HS-5 (cell line): ENCODE measurements at places on chromosomes 16 and 17.

DNA sequence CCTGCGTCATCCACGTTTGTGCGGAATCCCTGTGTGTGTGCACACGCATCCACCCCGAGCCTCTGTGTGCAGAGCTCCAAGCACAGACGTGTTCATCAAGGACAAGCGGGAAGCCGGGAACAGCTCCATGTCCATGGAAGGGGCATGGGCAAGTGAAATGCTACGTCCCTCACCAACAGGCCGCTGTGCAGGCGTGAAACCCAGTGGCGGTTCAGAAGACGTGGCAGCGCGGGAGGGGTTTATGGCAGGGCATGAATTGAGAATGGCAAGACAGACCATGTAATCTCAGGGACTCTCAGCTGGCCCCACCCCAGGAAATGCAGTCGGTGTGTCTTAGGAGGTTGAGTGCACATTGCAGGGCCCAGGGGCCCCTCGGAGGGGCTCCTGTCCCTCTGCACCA, 52.7 kb downstream of the TBC1D16 start:
- no peak for DNase-seq

DNA sequence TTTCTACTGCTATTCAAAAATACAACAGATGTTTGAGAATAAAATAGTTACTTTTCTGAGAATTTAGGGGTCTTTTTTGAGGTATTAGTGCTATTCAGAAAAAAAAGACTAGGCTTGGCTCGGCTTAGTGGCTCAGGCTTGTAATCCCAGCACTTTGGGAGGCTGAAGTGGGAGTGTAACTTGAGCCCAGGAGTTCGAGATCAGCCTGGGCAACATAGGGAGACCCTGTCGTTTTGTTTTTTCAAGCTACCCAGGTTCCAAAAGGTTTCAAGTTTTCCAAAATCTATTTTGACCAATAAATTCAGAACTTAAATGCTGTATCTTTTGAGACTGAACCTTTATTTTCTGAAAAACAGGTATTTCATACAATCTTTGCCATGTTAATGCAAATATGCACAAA, 3.2 kb upstream of the ARL6IP1 start:
- no peak for DNase-seq

DNA sequence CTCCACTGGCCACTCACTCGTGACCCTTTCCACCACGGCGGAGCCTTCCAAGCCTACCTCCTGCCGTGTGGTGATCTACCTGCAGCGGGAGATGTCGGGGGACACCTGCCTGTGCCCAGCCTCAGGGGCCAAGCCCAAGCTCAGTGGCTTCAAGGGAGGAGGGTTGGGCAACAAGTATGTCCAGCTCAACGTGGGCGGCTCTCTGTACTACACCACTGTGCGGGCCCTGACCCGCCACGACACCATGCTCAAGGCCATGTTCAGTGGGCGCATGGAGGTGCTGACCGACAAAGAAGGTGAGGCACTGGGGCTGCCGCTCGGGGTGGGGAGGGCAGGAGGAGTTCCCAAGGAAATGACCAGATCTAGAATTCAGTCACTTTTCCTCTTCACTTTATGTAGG, 3.9 kb downstream of the TNFAIP1 start:
- DNase-seq = no peak

- DNase-seq = no peak
Observed at GRCh38 chr17:69620363-69620762, 205.9 kb downstream of the MAP2K6 start.

DNA sequence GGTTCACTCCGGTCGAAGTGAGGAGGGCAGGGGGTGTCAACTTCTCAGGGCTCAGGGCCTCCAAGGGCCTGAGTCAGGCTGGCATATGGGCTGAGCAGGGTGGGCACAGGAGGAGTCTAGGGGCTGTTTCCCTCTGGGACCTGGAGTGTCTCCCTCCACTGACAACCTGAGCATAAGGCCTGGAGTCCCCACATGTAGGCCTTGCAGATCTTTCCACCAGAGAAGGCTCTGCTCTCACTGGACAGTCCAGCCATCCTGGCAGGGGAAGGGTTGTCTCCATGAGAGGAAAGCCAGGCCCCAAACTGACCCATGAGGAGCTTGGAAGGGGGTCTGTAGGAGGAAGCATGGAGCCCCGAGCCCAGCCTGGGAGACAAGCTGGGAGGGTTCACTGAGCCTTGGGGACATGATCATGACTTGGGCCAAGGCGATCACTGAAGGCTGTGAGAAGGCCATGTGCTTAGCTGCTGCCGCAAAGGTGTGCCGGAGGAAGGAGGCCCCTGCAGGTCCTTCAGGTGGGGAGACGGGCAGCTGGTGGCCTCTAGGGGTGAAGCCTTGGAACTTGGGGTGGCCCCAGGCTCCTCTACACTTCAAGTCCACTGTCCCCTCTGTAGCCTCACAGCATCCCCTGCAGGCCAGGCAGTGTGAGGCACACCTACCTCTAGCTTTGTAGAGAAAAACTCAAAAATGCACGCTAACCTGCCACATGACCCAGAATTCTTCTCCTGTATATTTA, 9.9 kb downstream of the CMTM2 start:
- no peak for DNase-seq

- no peak for DNase-seq
Observed at GRCh38 chr16:5036228-5037156, 2.8 kb upstream of the NAGPA start.

GRCh38 chr16:71311553-71312158, 22.5 kb upstream of the CMTR2 start:
- no peak for DNase-seq

DNA sequence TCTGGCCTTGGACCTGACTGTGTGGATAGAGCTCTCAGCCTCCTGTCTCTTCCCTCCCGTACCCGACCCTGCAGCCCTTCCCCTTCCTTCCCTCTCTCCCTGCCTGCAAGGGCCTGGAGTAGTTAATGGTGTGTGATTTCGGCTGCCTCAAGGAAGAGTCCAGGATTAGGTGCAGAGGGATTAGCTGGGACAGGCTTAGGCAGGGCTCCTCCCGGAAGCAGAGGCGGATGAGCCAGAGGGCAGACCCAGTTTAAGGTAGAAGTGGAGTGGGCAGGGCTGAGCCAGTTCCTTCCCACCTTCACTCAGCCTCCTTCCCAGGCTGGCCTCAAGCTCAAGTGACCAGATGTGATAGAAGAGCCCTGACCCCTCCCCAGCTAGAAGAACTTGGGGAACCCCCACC, 16.8 kb downstream of the GUCY2D start:
- DNase-seq = no peak

DNA sequence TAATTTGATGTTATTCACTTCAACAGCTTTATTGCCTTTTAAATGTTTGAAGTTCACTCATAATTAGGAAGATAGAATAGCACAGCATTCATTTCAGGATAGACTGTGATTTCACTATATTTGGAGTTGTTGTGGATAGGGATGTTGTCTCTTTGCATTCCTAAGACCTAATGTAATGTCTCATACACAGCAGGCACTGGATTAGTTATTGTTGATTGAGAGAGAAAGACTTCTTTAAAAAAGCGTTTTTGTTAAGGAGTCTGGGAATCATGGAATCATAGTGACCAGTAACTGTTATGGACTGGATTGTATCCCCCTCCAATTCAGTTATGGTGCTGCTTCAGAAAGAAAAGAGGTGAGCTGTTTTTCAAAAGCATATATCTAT, 122.0 kb downstream of the USP22 start:
- DNase-seq = no peak

DNA sequence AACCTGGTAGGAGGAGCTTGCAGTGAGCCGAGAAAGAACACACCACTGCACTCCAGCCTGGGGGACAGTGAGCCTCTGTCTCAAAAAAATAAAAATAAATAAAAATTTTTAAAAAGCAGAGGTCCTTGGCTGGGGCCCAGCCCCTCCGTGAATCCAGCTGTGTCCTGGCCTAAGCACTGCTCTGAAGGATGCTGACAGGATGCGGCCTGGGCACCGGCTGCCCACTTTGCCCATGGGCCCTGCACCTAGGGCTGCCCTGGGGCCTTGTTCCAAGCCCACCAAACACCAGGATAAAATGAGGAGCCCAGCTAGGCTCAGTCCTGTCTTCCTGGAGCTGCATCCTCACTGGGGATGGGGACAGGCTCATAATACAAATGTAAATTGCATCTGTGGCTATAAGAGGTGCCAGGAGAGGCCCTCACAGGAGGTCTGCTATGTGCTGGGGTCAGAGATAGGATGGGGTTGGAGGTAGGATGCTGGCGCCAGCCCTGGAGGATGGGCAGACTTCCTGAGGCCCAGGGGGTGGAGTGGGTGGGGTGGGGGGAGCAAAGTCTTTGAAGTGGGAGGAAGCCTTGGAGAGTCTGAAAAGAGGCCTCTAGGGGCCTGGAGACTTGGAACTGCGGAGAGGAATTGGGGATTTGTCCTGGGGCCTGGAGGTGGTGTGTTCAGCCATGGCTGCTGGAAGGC, 6.2 kb downstream of the C16orf89 start:
- no peak for DNase-seq

GRCh38 chr17:70780031-70780430, 610.7 kb downstream of the KCNJ2 start:
- DNase-seq = no peak

GRCh38 chr17:6546069-6546718, 10.2 kb downstream of the PITPNM3 start:
- no peak for DNase-seq

DNA sequence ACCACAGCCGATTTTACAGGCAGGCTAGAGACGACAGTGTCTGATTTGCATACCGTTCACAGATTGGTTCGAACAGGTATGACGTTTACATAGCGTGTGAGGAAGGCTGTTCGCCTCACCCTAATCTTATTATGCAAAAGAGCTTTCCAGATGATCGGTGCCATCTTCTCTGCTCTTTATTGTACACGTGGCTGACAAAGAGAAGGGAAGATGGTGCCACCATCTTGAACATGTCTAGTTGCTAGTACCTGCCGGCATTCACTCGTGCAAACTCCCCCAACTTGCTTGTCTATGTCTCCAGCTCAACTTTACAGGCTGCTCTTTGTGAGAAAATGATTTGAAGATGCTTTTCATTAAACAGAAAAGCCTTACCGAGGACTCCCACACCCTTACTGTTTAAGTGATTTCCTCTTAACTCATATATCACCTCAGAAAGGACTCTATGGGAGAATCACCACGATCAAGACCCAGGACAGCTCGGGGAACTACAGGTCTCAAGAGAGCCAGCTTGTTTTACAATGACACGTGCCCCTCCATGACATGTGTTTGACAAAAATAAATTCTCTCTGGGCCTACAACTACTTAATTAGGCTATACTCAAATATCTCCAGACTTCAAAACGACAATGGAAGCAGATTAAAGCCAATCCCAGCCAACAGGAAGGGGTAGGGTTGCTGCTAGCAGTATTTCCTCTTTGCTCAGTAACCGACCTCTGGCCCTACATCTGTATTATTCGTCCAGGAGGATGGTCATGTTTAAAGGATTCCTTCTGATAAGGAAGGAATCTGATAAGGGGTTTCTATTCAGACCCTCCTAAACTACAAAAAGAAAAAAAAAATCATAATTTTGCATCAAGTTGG, 480.6 kb downstream of the TMEM114 start:
- DNase-seq = no peak

GRCh38 chr17:44795421-44795820, 34.7 kb downstream of the GJC1 start:
- DNase-seq = no peak

DNA sequence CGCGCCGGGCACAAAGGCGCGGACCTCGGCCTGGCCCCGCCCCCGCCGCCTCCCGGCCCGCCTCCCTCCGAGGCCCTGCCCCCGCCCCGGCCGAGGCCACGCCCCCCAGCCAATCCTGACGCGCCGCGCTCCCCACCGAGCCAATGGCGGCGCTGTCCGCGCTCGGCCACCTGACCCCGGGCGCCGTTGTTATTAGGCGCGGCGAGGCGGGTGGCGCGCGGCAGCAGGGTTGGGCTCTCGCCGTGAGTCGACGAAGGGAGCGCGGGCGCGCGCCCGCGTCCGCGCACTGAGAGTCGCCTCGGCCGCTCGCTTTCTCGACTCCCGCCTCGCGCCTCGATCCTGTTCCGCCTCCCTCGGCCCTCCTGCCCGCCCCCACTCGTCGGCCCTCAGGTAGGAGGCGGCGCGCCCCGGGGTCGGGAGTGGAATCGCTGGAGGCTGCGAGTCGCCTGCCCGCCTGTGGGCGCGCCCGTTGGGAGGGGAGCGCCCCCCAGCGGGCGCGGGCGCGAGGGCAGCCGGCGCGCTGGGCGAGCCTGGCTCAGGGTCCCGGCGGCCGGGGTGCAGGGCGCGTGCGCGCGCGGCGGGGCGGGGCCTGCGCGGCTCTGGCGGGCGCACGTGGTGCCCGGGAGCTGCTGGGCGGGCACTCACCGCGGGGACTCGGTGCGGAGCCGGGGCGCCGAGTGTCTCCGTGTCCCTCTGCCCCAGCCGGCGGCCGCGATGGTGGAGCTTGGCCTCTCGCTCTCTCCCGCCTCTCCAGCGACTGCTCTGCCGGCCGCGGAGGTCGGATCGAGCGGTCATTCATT, 405 bp upstream of the CBLN1 start:
- no peak for DNase-seq

DNA sequence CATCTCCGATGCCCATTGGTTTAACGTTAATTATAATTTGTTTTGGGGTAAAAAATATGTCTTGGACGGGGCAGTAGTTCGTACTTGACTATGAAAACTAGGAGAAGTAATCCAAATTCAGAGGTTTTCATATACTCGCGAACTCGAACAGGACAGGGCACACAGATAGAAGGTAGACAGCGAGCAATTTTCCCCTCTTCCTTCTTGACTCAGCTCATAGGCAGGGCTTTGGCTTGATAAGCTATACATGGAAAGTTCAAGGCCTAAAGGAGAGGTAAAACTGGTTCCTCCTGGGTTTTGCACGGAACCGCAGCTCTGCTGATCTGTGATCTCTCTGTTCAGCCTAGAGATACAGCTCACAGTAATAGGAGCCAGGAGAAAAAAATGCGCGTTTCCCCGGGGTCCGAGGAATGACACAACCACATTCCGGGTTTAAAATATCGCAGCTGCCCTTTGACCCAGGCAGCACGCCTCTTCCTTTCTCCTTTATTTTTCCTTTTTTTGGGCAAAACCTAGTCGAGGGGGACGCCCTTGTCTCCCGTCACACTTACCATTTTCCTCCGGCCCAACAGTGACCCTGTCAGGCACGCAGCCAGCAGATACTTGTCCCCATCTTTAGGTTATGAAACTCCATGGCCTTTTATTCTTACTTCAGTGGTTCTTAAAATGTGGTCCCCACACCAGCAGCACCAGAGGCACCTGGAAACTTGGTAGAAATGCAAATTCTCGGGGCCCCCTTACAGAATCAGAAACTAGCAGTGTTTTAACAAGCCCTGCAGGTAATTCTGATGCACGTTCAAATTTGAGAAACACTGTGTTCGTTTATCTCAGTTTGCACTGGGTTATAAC, 1.7 kb upstream of the LASP1 start:
- no peak for DNase-seq

- DNase-seq = no peak
Observed at GRCh38 chr16:82924075-82924854, 297.5 kb downstream of the CDH13 start.

- DNase-seq = no peak
Observed at GRCh38 chr16:3007059-3007956, 5.4 kb upstream of the CLDN9 start.

GRCh38 chr17:45429339-45430005, 3.2 kb downstream of the ARHGAP27 start:
- no peak for DNase-seq
